ENCODE measurements at places on chromosomes 12 and 14.

DNA sequence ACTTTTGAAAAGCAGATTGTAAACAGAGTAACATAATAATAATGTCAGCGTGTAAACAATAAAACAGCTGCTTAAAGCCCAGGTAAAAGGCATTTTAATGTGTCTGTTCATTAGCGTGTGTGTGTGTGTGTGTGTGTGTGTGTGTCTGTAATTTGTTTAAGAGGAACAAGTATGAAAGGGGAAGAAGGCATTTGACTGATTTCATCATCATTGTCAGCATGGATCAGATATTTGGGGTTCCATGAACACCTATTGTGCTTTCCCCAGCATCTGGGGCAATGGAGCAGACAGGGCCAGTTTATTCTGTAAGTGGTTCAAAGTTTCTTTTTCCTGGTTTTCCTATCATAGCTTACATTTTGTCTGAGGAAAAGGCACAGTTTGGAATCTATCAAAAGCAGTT lies 28.9 kb downstream of the SLC25A21 start:
- DNase-seq, result no peak

DNA sequence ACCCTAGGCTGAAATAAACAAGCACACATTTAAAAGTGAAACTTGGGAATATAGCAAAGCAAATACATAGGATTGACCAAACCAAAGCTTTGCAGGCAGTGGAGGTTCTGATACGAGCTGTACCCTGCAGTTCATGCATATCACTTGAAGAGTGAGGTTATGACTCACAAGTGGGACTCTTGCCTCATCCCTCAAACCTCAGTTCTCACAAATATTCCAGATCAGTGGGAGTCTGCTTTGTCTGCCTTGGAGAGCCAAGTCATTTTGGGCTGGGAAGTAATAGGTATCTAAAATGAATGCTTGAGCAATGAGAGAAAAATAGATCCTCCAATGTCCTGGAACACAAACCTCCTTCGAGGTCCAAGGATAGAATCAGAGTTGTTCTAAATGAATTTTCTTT lies 116.4 kb downstream of the LRIG3 start:
- DNase-seq, result no peak

DNA sequence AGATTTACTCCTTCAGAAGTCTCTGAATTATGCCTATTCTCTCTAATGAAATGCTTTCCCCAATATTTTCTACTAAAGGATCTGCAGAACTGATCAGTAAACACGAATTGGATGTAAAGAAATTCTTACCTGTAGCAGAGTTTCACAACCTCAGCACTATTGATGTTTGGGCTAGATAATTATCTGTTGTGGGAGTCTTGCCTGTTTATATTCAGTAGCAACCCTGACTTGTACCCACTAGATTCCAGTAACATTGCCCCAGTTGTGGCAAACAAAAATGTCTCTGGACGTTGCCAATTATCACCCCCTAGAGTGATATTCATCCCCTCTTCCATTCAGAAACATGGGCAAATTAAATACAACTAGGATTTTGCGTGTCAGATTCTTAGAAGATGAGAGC lies 156.8 kb upstream of the TMTC2 start:
- no peak for DNase-seq

GRCh38 chr12:795305-795704 lies 42.9 kb downstream of the WNK1 start:
- no peak for DNase-seq

GRCh38 chr12:124512667-124513296 lies 54.6 kb downstream of the NCOR2 start:
- DNase-seq, result peak; percentile 86

DNA sequence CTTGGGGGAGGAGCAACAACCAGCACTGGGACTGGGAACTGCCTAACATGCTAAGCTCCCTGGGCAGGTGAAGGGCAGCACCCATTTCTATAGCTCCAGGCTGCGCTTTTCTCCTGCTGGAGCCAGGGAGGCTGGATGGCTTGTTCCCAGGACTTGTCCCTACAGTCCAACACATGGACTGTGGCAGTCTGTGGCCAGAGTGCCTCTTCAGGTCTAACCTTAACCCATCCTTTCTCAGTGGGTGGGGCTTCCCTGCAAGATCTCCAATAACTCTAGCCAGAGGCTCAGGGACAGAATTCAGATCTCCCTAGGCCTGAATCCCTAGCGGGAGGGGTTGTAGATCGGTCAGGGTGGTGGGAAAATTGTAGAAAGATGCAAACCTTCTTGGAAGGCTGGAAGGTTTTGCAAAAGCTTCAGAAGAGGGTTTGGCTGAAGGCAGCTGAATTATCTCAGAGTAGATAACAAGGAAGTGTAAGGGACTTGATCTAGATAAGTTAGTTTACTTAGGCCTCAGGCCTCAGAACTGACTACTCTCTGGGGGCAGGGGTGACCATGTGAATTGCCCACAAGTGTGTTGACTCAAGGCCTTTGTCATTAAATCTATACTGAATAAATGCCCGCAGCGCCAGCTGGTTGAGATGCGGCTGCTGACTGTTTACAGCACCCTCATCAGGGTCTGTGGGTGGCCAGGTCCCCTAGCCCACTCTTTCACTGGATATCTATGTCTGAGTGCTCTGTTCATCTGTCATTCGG lies 60.7 kb downstream of the SSPN start:
- no peak for DNase-seq

DNA sequence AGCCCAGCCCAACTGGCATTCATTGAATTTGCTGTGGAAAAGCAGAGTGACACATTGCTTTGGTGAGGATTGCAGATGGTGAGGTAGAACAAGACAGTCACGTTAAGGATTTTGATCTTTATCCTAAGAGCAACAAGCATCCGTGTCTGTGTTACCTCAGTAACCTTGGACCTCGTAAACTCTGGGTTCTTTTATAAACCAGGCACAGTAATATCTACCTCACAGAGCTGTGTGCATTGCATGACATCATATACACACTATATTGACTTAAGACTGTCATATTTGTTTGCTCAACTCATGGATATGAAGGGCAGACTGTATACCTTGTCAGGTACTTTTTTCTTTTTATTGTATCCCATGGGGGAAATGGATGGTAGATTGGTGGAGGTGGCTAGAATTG lies 156.2 kb downstream of the ETV6 start:
- no peak for DNase-seq

GRCh38 chr12:50175716-50176026 lies 8.5 kb upstream of the CERS5 start:
- DNase-seq, result no peak

GRCh38 chr14:71648725-71649124 lies 283.5 kb upstream of the RGS6 start:
- no peak for DNase-seq

- DNase-seq, result no peak
These were observed 34.3 kb upstream of the CHFR start for GRCh38 chr12:132921685-132922084.

Data from NCI-H446 (cell line).